GM12878 (cell line): ENCODE measurements at places on chromosomes 4 and X.
A peak's percentile ranks its signal among the peaks of the same experiment; 100 is the strongest.

DNA sequence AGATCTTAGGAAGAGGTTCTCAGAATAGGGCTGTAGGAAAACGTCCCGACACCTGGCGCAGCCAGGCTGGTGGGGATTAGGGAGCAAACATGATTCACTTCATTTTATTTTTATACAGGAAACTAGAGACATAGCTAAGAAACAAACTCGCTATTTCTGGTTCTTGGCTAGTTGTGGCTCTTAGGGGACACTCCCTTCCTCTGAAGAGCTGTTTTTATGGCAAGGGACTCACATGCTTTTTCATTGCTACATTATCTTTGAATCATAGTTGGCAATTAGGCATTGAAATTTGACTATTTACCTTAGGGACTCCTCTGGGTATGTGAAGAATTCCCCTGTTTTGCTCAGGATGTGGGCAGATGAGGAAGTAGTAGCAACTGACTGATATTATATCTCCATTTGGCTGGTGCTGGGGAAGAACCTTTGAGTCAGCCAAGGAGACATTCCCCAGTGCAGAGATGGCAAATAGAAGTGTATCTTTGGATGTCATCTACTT is 174.5 kb downstream of the SMIM20 start:
- peak; percentile 80 for DNase-seq

- DNase-seq: peak; percentile 2
Observed at GRCh38 chr4:99998062-99998867, 48.2 kb upstream of the H2AZ1 start.

DNA sequence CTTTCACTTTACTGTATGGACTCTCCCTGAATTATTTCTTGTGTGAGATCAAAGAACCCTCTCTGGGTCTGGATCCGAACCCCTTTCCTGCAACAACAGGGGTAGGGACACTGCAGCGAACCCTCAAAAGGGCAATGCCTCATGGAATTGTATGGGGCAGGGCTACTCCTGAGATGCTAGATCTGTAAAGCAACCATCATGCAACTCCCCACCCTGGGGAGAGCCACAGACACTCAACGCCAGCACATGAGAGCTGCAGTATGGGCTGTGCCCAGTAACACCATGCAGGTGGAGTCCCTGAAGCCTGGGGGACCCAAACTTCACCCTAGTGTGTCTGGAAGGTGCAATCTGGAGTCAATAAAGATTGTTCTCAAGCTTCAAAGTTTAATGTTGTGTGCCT is 304.7 kb downstream of the DCHS2 start:
- no peak for DNase-seq

- no peak for DNase-seq
Observed at GRCh38 chr4:167943872-167944505, 148.3 kb upstream of the ANXA10 start.

DNA sequence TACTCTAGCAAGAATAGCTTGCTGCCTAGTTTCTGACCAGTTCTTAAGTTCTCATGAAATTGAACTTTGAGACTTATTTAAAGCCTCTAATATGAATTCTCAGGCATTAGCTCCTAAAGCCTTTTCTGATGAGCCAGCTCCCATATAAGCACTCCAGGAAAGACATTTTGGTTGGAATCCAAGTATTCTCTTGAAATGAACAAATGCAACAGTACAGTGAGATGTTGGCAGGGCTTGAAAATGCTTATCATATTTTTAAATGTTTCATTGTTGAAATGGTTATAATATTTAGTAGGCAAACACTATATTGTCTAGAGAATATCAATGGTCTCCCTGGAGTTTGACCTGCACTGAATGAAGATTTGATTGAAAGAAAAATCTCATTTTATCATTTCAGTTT is 240.3 kb downstream of the ANK2 start:
- no peak for DNase-seq

DNA sequence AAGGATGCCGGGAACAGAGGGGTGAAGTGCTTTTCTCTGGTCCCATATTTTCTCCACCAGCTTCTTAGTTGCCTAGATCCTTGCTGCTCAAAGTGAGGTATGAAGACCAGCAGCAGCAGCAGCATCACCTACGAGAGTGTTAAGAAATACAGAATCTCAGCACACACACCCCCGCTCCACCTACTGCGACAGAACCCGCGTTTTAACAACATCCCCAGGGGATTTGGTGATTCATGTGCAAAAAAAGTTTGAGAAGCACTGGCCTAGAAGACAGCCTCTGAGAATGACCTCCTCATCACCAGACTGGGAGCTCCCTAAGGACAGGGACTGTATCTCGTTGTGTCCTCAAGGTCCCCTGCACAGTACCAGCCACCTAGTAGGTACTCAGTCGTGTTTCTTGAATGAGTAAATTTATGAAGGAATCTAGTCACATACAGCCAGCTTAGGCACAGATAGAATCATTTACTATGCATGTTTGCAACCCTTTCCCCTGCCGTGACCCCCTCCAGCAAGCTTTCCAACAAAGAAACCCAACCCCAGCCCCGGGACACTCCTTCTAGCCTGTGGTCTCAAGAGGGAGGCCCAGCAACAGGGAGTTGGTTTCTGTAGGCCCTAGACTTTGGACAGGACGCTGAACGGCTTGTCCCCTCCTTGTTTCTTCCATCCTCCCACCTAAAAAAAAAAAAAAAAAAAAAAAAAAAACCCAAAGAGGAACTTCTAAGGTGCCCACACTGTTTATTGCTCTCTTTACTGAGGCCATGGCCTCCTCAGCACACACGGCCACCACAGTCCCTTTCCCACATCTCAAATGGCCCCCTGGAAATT is 21.5 kb downstream of the RTL5 start:
- no peak for DNase-seq

GRCh38 chr4:119050527-119051090 is 85.0 kb upstream of the MYOZ2 start:
- DNase-seq: no peak

DNA sequence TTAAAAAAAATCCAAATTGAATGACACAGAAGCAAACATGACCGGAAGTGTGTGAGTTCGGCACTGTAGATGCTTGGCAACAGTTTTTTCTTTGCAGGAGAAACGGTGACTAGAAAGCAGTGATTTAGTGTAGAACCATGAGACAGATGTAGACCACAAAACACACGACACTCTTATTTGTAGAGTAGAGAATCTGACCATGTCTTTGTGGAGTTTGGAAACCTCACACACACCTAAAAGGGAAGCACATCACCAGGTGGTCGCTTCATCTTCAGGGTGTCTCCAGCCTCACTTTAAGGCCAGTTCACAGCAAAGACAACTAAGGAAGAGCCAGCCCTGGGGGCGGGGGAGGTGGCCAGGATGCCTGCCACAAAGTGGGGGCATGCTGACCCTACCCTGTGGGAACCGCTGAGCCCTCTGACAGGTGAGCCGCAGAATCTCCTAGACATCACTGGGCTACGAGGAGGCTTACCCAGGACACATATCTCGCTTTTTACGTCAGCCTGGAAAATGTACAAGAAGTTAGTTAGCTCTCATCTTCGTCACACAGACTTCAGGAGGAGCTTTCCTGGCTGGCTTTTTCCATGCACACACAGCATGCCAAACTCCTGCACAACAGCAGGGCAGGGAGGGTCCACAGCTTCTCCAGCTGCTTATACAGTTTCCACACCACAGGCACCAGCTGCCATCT is 64.4 kb upstream of the PDLIM3 start:
- DNase-seq: no peak
